ENCODE measurements at places on chromosomes 13 and 19. TPM values are rescaled to one million over a fixed set of nuclear protein-coding genes. Genes with fewer than 3 reads are reported as not detected.

GRCh38 chr13:38321654-38322053 is 28.0 kb upstream of the UFM1 start:
- no peak for DNase-seq

DNA sequence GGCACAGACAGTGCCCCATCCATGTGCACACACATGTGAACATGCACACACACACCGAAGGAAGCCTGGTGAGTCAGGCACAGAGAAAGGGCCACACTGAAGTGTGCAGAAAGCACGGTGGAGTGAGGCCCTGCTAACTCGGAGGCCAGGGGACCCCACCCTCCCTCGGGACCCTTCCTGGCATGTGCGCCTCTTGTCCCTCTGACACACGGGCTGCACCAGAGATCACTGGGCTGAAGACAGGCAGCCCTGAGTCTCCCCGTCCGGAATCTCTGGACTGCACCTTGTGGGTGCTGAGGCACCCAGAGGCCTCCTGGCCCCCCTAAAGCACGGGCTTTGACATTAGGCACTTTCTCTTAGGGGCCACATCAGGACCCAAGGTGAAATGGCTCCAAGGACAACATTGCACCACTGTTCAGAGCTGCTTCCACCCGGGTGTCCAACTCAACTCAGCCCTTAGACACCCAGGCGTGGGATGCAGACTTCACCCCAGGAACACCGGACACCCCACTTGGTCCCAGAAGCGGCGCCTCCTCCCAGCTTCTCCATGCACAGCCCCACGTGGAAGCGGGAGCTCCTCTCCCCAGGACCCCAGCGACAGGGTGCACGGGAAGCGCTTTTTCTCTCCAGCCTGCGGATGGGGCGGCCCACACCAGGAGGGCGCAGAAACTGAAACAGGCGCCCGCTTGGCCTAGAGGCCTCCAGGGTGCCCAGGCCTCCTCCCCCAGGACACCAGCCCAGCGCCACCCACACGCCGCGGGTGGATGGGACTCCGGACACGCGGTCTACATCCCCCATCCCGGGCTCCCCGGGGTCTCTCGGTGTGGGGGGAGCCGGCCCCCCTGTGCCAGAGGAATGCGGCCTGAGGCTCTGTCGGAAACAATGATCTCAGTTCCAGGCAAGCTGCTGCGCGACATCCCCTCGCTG is 90.2 kb downstream of the SPACA7 start:
- no peak for DNase-seq

GRCh38 chr13:104683789-104684188 is 1617.6 kb upstream of the SLC10A2 start:
- no peak for DNase-seq

GRCh38 chr19:50187937-50188336 is 15.5 kb upstream of the MYH14 start:
- no peak for DNase-seq

DNA sequence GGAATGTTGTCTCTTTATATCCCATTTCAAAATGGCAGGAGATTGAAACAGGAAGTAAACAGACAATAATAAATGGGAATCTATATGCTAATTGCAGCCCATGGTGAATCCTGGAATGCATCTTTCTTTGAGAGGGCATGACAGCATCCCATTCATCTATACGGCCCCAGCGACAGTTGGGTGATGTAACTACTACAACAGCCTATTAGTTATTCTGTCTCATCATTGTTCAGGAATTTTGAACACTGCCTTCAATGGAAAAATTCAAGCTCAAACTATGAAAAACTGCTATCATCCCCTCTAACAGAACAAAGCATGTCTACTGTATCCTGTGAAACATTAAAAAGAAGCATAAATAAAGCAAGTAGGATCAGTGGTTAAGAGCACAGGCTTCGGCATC is 262.1 kb downstream of the DCT start:
- no peak for DNase-seq

Gene HSD17B14
- 22.2 TPM for total RNA-seq

Gene ATP8B3
- 2.3 TPM for total RNA-seq

Gene PSG7
- not detected for total RNA-seq

Gene FBXO27
- 13.4 TPM for total RNA-seq
